NCI-H1092 treated with DMSO at 0.1 percent for 48 hours (cell line): ENCODE measurements at places on chromosomes 11 and 22.

- no peak for DNase-seq
Observed at GRCh38 chr22:43227239-43227630, 40.3 kb upstream of the TTLL12 start.

DNA sequence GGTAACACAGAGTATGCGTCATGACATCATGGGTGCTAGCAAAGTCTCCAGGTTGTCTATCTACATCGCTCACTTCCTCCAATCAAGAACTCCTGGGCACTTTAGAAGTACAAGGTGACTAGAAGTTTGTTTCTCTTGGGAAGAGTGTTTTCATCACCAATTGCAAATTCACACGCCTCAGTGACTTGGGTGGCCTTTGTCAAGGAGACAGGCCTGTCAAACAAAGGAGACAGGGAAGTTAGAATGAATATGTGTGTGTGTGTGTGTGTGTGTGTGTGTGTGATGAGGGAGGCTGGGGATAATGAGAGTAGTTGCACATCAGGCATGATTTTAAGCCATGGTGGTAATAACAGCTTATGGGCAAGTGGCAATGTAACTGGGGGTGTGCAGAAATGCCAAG, 953.2 kb downstream of the OPCML start:
- no peak for DNase-seq

- DNase-seq: peak; percentile 66
Observed at GRCh38 chr22:31969789-31970489, 25.6 kb downstream of the YWHAH start.

DNA sequence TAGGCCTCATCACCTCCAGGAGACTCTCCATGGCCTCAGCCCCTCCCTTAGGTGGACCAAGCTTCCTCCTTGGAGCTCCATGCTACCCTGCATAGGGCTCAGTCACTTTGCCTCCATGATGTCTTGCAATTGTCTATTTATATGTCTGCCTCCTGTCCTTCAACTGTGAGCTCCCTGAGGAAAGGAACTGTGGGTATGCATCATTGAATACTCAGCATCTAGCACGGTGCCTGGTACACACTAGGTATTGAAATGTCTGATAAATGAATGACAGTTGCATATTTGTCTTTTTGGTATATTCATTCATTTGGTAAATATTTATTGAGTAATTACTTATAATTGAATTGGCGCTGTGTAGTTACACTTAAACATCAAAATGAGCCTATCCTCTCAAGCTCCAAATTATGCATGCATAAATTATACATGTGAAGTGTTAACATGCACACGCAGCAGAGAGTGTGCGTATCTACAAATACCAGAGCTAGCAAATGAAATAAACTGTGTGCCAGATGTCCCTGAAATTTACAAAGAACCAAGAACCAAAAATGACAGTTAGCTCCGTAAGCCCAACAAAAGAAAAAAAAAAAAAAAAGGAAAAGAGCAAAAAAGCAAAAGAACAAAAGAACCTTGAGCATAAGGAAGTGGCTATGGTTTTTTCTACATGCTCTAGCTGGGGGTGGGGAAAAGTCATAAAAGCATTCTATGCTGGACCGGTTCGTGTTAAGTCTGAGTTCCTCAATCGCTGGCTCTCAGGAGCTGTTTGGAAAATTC, 25.2 kb downstream of the GRAP2 start:
- no peak for DNase-seq

DNA sequence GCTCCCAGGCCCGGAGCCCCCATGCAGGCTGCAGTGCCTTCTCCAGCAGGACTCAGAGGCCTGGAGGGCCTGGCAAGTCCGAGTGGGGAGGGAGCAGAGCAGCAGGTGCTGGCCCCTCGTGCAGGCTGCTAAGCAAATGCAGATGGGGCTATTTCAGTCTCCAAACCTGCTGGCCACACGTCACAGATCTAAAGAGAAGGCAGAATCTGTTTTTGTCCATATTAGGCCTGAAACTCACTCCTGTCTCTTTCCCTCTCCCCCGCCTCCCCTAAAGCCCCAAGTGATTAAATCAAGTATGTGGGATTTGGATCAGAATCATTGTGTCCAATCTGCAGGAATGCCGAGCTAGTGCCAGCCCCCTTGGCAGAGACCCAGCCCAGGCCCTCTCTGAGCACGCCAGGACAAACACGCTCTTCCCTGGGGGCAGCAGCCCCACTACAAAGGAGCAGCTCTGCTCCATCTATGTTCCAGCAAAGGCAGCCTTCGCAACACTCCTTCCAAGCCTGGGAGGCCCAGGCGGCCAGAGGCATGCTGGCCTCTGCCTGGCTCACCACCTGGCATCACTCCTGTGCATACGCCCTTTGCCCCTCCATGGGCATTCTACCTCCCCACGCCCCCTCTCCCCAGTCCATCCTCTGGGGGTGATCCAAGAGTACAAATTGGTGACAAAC, 26.5 kb downstream of the RPL27A start:
- peak; percentile 10 for DNase-seq

DNA sequence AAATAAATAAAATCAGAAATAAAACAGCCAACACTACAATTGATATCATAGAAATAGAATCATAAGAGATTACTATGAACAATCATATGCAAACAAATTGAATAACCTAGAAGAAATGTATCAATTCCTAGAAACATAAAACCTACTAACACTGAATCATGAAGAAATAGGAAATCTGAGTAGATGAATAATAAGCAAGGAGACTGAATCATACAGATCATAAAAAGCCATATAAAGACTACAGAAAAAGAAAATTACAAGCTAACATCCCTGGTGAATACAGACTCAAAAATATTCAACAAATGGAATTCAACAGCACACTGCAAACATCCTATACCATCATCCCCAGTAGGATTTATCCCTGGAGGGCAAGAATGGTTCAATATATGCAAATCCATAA, 135.6 kb downstream of the SBF2 start:
- DNase-seq: no peak

DNA sequence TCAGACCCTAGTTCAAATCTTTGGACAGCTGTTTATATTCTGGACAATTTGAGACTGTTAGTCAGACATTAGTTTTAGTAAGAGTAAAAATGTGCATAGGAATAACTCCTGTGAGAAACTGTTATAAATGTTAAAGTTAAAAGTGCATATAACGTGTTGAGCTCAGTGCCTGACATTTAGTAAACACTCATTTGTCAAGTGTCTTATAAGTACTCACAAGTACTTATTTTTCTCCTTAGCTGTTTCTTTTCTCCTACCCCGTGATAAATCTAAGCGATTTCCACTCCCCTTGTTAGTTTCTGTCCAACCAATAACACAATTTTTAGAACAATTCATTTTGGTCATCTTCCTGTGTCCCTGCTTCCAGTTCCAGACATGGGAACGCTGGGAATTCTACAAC, 59.3 kb downstream of the LRRC4C start:
- no peak for DNase-seq

- DNase-seq: no peak
Observed at GRCh38 chr22:38762551-38762983, 6.8 kb upstream of the SUN2 start.

GRCh38 chr11:57638005-57638781, 11.5 kb downstream of the YPEL4 start:
- DNase-seq: peak; percentile 50

GRCh38 chr11:117300773-117301172, 9.6 kb downstream of the BACE1-AS start:
- no peak for DNase-seq

DNA sequence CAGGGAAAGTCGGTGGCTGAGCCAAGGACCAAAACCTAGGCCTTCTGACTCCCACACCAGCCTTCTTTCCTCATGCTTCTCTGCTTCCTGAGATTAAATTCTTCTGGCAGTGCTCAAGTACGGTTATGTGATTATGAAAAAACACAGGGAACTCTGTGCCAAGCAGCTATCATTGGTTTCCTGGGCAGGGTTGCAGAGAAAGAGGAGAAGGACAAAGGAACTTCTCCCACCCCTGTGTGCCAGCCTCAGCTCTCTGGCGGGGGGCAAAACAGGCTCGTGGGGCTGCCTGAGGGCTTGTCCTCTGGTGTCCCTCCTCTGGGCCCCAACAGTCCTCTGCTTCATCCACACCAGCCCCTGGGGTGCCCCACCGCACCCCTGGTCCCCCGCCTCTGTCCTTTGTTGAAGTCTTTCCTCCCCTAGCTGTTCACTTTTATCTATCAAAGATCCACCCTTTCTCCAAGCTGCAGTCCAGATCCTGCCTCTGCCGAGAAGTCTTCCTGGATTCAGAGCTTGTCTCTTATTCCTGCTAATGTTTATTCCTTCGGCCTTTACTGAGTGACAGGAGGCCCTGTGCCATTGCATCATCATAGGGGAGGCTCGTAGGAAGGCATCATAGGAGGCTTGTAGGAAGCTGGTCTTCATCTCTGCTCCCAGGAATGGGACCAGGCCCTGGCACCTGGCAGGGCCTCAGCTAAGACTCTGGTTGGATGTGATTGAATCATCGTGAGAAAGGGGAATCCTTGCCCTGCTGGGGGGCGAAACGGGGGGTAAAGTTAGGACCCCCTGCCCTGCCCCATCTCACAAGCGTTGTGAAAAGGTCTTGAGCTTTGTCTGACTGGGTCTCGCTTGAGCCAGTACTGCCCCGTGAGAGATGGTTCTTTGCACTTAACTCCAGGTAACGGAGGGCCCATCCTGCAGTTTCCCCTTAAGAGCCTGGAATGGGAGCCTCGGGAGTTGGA, 11.5 kb upstream of the FTH1 start:
- no peak for DNase-seq

DNA sequence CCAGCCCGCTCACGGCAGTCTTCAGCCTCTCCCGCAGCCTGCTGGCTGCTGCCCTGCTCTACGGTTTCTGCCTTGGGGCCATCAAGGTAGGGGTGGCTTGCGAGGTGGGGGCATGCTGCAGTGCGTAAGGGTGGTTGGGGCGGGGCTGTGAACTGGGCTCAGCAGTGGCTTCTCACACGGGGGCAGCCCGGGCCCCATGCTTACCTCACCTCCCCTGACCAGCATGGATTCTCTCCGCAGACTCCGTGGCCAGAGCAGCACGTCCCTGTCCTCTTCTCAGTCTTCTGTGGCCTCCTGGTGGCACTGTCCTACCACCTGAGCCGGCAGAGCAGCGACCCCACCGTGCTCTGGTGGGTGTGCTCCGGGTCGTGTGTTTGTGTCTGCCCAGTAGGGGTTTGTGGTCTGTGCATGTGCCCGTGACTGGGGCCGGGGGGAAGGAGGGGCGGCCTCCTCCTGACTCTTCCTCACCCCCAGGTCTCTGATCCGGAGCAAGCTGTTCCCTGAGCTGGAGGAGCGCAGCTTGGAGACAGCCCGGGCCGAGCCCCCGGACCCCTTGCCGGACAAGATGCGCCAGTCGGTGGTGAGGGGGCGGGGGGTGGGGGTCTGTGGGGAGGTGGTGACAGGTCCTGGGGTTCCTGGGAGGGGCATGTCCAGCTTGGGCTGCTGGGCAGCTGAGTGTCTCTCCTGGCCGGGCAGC, 9.5 kb downstream of the PCNX3 start:
- no peak for DNase-seq

DNA sequence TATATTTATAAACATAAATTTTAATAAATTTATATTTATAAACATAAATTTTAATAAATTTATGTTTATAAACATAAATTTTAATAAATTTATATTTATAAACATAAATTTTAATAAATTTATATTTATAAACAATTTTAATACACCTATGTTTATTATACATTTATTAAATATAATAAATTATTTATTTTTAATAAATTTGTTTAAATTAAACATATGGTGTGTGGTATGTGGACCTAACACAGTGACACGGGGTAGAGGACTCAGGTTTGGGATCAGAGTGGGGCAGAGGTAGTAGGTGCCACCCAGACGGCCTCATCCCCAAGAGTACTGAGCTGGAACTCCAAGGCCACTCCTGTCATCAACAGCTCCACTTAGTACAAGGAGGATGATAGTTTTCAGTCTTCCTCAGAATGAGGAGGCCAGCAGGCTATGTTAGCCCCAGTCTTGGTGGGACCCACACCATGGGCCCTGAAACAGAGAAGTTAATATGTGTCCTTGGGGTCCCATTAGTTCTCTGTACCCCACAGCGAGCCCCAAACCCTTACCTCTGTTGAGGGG, 46.7 kb upstream of the BID start:
- no peak for DNase-seq

- DNase-seq: no peak
Observed at GRCh38 chr22:46087816-46088277, 62.5 kb upstream of the PPARA start.

- no peak for DNase-seq
Observed at GRCh38 chr11:61302550-61302949, 7.4 kb upstream of the VWCE start.

- DNase-seq: peak; percentile 67
Observed at GRCh38 chr11:27239305-27239942, 123.6 kb downstream of the CCDC34 start.

GRCh38 chr11:64185175-64185692, 737 bp upstream of the STIP1 start:
- peak; percentile 75 for DNase-seq

DNA sequence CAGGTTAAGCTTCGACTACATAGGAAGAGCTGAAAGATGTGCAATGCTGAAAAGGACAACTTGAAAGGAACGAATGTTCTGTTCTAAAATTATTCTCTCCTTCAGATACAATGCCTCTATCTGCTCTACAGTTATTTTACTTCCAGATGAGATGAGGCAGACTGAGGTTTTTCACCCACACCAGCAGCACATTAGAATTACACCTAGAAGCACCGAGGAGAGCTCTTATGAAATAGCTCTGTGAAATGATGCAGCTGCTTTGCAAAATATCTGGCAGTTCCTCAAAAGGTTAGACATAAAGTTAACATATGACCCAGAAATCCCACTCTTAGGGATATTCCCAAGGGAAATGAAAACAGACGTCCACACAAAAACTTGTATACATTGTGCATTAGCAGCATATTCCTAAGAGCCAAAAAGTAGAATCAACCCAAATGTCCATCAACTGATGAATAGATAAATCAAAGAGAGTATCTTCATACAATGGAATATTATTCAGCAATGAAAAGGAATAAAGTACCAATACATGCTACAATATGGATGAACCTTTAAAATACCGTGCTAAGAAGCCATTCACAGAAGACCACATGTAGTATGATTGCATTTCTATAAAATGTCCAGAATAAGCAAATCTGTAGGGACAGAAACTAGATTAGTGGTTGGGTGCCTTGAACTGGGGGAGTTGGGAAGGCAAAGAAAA, 34.5 kb downstream of the WT1 start:
- DNase-seq: no peak

GRCh38 chr11:11856638-11857037, 14.9 kb downstream of the USP47 start:
- no peak for DNase-seq

- no peak for DNase-seq
Observed at GRCh38 chr11:129825380-129825779, 9.7 kb downstream of the TMEM45B start.

- DNase-seq: no peak
Observed at GRCh38 chr22:45228401-45228754, 12.3 kb downstream of the KIAA0930 start.

DNA sequence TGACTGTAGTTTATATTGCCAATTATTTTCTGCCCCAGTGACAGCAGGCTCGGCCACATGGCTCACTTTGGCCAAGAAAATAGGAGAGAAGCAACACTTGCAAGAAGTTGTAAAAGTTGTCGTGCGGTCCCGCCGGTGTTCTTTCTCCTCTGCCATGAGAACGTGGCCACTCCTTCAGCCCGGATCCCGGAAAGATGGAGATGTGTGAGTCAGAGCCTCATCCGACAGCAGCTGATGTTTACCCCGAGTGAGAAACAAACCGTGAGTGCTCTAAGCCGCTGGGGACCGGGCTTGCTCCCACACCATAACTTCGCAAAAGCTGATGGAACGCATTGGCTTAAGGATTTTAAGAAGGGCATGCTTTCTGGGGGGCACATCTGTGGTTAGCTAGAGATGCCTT, 157.0 kb downstream of the CACNA1I start:
- no peak for DNase-seq
